ENCODE measurements at places on chromosomes 12 and 14.
A peak's percentile ranks its signal among the peaks of the same experiment; 100 is the strongest.

DNA sequence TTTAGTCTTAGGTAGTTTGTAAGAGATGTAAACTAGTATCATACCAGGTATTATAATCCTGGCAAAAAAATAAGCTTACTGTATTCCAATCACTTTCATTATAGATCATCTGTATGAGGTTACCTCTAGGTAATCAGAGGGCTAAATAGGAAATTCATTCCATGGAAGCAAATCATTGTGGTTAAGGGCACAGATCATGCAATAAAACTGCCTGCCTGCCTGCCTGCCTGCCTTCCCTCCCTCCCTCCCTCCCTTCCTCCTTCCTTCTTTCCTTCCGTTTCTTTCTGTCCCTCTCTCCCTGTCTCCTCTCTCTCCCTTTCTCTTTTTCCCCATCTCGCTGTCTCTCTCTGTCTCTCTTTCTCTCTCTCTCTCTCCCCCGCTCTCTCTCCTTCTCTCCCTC is 3.2 kb upstream of the CLEC9A start:
- peak; percentile 48 for DNase-seq

DNA sequence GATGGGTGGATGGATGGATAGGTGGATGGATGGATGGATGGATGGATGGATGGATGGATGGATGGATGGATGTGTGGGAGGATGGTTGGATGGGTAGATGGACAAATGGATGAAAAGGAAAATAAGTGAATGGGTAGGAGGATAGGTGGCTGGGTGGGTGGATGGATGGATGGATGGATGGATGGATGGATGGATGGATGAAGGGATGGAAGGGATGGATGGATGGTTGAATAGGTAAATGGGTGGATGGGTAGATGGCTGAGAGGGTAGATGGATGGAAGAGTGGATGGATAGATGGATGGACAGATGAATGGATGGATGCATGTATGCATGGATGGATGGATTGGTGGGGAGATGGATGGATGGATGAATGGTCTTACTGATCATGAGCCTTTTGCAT is 36.5 kb downstream of the MAP1LC3B2 start:
- no peak for DNase-seq

- no peak for DNase-seq
Measured at GRCh38 chr14:31660191-31660590, 99.0 kb downstream of the NUBPL start.

DNA sequence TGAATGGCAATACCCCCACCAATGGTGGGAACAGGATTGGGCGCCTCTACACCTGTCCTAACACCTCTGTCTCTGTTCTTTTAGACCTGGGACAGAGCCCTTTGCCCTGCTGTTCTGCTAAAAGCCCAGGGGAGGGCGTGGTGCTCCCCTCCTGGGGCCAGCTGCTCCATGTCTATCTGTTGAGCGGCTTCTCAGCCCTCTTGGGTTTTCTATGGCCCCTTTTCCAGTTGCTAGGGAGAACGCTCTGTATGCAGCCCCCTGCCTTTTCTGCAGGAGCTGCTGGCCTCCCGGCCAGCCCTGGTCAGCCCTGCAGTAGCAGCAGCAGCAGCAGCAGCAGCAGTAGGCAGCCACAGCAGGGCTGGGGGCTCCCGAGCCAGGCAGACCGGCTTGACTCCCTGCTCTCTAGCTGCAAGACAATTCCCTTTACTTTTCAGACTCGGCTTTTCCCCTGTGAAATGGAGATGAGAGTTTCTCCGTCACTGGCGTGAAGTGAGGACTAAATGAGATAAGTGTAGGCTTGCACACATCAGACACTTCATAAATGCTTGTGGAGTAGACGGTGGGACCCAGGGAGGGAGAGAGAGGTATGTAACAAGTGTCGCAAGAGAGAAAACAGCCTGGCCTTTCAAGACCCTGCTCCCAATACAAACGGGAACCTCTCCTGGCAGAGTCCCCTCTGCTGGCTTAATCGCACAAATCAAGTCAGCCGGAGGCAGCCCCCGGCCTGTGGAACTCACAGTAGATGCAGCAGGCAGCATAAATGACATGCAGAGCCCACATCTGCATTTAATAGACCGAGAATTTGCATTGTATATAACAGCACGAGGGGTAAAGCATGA is 1.0 kb downstream of the RTL1 start:
- DNase-seq, result no peak

DNA sequence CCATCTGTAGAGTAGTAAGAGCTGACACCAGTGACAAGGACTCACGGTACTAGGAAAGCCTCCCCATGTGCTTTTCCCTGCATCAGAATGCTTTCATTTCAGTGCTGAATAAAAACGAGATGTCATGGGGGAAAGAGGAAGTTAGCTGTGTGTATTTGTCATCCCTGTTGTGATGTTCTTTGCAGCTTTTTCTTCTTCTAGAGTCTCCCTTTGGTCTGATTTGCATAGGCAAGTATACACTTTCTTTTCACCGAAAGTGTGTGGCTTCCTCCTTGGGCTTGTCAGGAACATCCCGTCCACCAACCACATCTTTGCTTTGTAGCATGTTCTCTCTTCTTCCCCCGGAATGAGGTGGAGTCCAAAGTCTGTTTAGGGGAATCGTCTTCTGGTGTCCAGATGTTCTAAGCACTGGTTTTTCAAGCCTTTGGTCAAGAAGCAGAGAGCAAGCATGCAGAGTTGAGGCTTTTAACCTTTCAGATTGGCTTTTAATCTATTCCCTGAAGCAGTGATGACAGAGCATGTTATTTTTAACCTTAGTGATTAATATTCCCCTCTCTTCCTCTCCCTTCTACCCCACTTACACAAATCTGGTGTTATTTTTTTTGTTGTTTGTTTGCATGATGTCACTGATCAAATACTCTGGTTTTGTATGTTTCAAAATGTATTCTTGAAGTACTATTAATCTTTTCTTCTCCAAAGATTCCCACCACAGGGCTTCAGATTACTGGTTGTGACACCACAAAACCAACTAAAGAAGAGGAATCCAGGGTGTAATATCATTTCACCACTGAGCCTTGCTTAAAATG is 163.4 kb downstream of the SAMD4A start:
- DNase-seq, result peak; percentile 98

Data from AG10803 (cell line).